ENCODE measurements at places on chromosomes 1 and 21. TPM values are rescaled to one million over a fixed set of nuclear protein-coding genes. Genes with fewer than 3 reads are reported as not detected.

Gene VSIG8
- not detected for total RNA-seq

Gene EEIG2
- total RNA-seq = 3.2 TPM

Gene OR10J1
- total RNA-seq = not detected

Gene TMEM82
- not detected for total RNA-seq

Gene KCNN3
- under 0.01 TPM for total RNA-seq

Data from mesangial cell (primary cell).